ENCODE measurements at places on chromosomes 7 and 10. TPM values are rescaled to one million over a fixed set of nuclear protein-coding genes. Genes with fewer than 3 reads are reported as not detected.

- no peak for DNase-seq
Measured at GRCh38 chr7:36368496-36368895, 21.2 kb upstream of the ANLN start.

The MPP7 gene
- 2.2 TPM for total RNA-seq

GRCh38 chr10:23432166-23432565 lies 6.7 kb upstream of the OTUD1 start:
- DNase-seq, result no peak

The FXYD4 gene
- total RNA-seq, result not detected

DNA sequence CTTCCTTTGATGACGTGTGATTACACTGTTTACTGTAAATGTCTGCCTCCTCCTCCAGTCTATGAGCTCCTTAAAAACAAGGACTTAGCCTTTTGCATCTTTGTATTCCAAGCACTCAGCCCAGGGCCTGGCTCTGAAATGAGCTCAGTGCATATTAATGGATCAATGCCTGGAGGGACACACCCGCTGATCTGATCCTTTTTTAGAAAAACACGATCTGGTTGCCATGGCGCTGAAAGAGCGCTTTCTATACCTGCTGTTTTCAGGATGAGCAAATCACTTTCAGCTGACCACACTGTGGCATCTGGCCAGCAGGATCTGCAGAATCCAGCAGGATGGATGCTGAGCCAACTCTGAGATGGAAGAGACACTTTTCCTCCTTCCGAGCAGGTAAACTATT lies 37.8 kb upstream of the GARS1 start:
- no peak for DNase-seq

The AKR1E2 gene
- not detected for total RNA-seq

The MLXIPL gene
- not detected for total RNA-seq

DNA sequence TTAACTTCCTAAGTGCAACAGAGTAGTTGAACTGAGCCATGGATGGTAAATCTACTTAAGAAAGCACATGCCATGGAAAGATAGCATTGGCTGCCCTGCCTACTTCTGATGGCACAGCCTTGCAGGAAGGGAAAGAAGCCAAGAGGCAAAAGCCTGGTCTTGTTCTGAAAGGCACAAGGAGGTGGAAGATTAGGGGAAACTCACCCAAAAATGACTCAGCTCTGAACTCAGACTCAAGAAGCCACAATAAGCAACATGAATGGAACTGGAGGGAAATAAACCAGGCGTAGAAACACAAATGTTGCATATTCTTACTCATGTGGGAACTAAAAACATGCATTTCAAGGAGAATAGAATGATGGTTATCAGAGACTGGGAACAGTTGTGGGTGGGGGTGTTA lies 20.8 kb upstream of the ALOX5 start:
- DNase-seq, result no peak

The AKR1D1 gene
- not detected for total RNA-seq

The DCLRE1A gene
- total RNA-seq, result 14.7 TPM

- DNase-seq, result no peak
Measured at GRCh38 chr7:105016068-105016708, 2.2 kb downstream of the KMT2E start.

The PNLIPRP3 gene
- total RNA-seq, result not detected

The PITRM1 gene
- 58.9 TPM for total RNA-seq

DNA sequence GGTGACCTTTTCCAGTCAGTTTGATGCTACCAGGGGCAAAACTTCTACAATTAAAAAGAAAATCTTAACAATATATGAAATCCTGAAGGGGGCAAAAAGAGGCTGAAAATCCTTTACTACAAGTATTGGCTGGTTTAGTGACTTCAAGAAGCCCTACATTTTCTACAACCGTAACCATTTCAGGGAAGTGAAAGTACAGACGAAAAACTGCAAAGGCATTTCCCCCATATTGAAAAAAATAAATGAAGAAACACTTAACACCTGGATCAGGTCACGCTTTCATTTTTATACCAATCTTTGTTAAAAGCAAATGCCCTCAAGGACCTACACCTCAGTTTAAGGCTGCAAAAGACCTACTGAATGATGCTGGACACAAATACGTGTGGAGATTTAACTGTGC lies 38.6 kb downstream of the IL6 start:
- no peak for DNase-seq

The TMEM236 gene
- 0.04 TPM for total RNA-seq

DNA sequence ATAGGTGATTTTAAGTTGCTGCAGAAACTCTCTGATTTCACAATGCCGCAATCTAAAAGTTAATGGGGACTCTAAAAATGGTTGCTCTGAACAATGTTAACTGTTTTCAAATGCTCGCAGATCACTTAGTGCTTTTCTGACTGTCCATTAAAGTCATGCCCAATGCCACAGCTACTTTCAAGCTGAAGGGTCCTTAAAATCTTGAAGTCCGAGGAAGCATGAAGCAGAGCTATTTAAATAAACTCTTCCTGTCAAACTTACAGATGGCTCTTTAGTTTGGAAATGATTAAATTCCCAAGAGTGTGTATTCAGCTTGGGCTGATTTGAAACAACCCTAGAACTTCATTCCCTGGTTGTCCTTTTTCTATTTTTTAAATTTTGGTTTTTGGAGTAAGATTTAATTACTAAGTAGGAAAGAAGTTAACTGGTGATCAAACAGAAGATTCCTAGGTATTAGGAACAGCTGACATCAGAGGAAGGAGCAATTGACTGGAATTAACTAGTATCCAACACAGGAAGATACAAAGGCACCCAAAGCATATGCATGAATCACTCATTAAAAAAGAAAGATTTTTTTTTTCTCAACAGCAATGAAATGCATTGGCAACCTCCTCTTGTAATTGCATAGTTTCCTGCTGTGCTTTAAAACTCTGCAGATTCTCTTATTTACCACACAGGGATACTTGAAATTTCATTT lies 105.1 kb downstream of the NRP1 start:
- no peak for DNase-seq

All from H4 (cell line).